Fibroblast of skin of right quadriceps (primary cell): ENCODE measurements at places on chromosomes 1 and 21.

- no peak for DNase-seq
Observed at GRCh38 chr1:181044449-181044966, 10.7 kb downstream of the MR1 start.

GRCh38 chr1:192342842-192343241 is 26.1 kb downstream of the RGS21 start:
- no peak for DNase-seq

DNA sequence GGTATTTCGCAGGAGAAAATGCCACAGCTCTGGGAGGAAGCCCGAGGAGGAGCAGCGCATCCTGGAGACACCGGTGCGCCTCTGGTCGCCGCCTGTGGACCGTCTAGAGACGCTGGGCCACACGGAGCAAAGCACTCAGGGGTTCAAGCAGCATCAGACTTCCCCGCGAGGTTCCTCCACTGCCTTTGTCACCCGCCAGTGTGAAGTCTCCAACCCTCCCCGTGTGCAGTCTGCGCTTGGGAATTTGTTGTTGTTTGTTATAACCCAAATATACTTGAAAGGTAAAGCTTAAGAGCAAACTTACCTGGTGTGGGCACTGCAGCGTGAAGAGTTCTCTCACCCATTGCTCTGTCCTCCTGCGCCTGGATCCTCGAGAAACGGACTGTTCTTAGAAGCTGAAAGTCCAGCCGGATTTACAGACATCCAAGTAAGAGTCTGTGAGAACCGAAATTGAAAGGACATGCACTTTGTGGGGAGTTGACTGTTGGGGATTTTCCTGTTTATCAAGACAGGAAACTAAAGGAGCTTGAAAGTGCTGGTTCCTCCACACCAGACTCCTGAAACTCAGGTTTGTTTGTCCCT is at the start of gene GBP4:
Gene GBP4, minus strand, starts transcription at position 452 of the 582 bp plus-strand sequence. Its CDS starts 108 bp downstream, at position 344.
- DNase-seq, result no peak

- no peak for DNase-seq
Observed at GRCh38 chr1:101588677-101589076, 351.9 kb downstream of the S1PR1 start.

- DNase-seq, result no peak
Observed at GRCh38 chr1:4506591-4506990, 147.8 kb upstream of the AJAP1 start.

- DNase-seq, result peak; percentile 8
Observed at GRCh38 chr1:233364695-233365539, 37.4 kb downstream of the MAP3K21 start.

DNA sequence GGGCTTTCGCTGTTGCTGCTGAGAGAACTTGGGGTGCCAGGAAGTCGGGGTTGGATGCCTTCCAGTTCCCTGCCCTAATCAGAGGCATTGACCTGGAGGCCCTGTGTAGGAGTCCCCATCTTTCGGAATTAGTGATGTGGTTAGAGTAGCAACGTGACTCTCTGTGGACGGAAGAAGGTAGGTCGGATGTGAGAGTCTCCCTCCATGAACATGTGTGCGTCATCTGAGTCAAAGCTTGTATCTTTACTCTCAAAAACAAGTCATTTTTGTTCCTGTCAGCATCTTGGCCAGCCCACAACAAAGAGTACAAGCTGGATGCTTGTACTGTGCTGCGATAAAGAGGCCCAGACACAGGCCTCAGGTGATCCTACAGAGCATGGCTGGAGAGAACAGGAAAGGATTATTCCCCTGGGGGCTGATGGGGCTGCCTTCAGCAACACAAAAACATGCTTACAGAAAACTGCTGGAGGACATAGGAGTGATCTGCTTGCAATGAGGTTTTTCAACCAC is 31.0 kb upstream of the IL10 start:
- DNase-seq, result no peak

GRCh38 chr1:219179293-219179692 is 5.6 kb downstream of the LYPLAL1 start:
- peak; percentile 17 for DNase-seq

- no peak for DNase-seq
Observed at GRCh38 chr1:176754676-176755075, 291.7 kb downstream of the PAPPA2 start.

DNA sequence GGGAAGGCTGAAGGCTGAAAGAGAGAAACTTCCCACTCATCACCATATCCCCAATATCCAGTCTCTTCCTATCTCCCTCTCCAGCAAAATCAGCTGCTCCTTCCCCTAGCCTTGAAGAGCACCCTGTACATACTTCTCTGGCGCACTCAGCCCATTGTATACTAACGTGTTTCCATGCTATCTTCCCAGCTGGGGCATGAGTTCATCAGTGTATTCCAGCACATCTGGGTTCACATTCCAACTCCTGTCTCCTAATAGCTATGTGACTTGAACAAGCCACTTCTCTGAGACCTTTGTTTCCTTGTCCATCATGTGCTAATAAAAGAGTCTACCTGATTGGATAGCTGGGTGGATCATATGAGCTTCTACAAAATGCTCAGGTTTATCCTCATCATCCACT is 51.1 kb upstream of the OLIG2 start:
- DNase-seq, result no peak

DNA sequence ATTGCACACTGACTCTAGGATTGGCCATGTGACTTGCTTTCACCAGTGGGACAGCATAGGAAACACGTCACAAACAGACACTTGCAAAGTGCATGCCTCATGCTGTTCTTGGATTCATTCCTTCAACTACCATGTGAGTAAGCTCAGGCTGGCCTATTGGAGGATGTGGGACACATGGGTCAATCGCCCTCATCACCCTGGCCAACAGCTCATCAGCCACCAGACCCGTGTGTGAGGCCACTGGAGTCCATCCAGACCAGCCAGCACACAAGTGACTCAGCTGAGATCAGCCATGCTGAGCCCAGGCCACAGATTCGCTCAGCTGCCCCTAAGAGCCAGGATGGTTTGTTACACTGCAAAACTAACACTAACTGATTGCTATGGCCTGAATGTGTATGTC is 216.1 kb upstream of the GRIK3 start:
- DNase-seq, result no peak

DNA sequence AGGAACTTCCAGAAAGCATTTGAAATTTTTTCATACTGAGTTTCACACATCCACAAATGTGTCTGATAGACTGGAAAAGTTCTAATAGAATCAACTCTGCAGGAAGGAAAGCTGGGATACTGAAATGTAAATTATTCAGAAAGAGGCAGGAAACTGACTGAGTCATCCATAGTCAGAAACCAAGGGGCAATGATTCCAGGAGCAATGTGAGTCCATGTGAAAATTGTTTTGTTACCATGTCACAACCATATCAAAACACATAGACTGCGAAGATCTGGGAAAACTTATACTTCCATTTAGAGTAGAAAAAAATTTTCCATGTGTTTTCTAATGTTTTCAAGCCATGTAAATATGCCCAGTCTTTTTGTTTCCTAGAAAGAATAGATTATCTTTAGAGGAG is 142.3 kb upstream of the TMPRSS15 start:
- DNase-seq, result peak; percentile 81

DNA sequence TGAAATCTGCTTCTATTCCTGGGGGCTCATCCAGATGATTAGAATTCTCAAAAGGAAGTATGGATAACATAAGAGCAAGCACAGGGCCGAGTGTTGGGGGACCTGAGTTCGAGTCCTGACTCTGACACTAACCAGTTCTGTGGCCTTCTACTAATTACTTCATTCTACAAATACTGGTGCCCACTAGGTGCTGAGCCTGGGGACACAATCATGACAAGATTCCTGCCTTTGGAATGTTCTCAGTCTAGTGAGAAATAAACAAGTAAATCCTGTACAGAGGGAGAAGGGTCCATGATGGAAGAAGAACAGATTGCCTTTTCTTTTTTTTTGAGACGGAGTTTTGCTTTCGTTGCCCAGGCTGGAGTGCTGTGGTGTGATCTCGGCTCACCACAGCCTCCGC is 2.2 kb upstream of the NUAK2 start:
- no peak for DNase-seq

DNA sequence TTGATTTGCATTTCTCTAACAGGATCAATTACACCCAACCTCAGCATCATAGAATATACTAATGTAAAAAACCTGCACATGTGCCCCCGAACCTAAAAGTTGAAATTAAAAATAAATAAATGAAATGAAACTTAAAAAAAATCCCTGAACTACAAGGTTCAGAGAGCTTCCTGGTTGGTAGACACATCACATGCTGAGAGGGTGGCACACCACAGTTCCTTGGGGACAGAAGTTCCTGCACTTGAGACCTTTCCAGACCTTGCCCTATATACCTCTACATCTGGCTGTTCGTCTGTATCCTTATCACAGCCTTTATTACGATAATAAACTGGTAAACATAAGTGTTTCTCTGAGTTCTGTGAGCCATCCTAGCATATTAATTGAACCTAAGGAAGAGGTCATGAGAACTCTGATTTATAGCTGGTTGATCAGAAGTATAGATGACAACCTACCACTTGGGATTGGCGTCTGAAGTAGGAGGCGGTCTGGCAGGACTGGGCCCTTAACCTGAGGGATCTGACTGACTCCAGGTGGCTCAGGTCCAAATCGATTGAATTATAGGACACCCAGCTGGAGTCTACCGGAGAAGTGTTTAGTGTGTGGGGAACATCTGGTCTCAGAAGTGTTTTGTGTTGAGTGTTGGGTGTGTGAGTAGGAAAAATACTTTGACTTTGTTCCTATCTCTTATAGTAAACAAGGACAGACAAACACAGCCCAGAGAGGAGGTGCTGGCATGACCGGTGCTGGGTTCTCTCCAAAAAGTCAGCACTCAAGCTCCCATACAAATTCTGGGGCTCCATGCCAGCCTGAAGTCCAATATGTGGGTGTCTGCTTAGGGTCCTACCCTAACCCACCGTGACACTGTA is 19.0 kb downstream of the C1orf115 start:
- DNase-seq, result no peak
